ENCODE measurements at places on chromosomes 1 and 21. TPM values are rescaled to one million over a fixed set of nuclear protein-coding genes. Genes with fewer than 3 reads are reported as not detected.

GRCh38 chr1:31214316-31215064 lies 25.2 kb downstream of the NKAIN1 start:
- no peak for DNase-seq

- no peak for DNase-seq
Observed at GRCh38 chr1:215079456-215079855, 3.1 kb upstream of the KCNK2 start.

Gene RIPPLY3
- polyA plus RNA-seq = not detected

DNA sequence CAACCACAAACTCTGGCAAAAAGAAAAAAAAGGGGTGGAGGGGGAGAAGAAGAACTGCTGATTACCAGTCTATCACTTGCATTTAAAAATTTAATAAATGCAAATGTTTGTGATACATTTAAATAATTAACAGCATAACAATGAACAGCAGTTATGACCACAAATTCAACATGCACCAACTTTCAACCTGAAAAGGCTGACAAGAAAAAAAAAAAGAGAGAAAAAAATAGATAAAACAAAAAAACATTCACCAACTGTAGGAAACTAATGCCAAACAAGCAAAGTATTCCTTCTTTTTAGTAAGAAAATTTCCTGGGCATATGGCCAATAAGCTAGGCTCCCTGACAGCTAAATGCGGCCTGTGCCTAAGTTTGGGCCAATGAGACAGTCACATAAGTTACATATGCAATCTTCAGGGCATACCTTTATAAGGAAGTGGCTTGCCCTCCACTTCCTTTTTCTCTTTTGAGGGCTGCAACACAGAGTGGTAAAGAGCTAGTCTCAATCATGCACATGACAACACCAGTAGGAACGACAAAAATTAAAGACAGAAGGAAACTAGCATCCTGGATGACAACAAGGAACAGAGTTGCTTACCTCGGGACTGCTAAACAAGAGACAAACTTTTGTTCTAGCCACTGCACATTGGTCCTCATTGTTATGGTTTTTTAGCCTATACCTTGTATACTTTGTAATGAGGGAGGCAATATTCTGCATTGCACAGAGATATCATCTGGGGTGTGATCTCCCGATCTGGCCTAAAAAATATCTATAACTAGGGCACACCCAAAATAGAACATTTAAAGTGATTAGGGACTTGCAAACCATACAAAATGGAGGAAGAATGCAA lies 24.2 kb upstream of the PHTF1 start:
- DNase-seq = no peak

DNA sequence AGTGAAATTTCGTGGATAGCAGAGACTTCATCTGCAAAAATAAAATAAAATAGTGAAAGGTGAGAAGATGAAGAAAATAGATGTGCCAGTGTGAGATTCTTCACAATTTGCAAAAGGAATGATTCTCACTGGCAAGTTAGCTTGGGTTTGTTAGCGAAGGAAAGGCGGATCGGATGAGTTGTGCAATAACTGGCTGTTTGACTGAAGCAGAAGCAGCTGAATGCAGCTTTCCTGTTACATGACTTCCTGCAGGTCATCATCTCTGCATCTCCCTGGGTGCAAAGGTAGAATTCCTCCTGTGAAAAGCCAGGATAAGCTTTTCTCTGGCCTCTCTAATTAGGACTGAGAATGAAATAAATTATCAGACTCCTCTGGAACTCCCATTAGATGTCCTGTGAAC lies 263.1 kb upstream of the CHRM3 start:
- DNase-seq = no peak

GRCh38 chr21:29053011-29053553 lies 20.4 kb downstream of the CCT8 start:
- no peak for DNase-seq

- no peak for DNase-seq
Observed at GRCh38 chr1:41855713-41856112, 63.0 kb downstream of the HIVEP3 start.

All from psoas muscle (tissue), 8 donors.